Activated T-cell treated with anti-CD3 and anti-CD28 coated beads for 48 hours (primary cell): ENCODE measurements at places on chromosomes 12 and 14.

GRCh38 chr12:73452672-73453469, 1084.8 kb upstream of the ATXN7L3B start:
- DNase-seq, result no peak

DNA sequence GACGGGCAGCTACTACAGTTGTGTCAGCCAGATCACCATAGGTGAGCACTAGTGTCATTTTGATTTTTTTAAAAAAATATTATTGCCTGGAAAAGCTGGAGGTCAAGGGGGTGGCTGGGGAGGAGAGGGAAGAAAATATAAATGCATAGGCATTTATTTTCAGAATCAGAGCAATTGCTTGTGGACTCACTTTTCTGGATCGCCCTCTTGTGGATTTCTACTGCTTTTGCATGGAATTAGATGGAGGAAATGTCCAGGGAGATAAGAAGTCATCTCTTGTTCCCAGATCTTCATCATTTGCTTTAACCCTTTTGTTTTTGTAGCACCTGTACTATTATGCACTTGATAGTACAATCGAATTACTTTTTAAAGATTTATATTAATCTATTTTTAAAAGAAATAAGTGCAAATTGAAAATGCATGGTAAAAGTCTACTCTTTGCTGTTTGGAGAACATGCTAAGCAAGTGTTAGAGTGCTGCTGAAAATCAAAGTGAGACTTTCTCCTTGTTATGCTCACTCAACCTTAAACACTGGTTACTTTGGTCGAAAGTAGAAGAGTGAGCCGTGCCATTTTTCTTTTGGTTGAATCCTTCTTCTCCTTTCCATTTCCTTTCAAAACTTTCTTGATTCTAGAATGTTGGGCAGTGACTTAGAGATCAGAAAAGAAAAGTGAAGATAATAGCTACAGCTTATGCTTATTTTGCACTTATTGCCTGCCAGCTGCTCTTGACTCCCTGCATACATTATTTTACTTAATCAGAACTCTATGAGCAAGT, 60.6 kb upstream of the ANO4 start:
- no peak for DNase-seq

GRCh38 chr12:80205960-80206359, 106.6 kb downstream of the OTOGL start:
- no peak for DNase-seq

DNA sequence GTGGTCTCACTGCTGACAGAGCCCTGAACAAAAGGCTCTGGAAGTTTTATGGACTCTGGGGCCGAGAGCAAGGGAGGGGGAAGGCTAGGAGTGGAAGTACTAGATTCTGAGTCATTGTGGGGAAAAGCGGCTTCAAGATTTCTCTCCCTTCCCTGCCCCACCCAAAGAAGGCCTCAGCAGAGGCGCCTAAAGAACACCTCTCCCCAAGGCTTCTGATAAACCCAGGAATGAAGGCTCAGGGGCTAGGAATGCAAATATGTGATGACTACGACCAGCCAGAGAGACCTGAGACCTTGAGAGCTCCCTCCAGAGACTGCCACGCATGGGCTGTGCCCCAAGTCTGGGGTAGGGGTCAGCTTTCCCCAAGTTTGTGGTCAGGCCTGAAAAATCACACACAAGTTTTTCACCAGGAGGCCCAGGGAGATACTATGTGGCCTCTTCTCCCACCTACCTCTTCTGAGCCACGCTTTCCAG, 130.7 kb upstream of the HIF1A start:
- DNase-seq, result no peak

DNA sequence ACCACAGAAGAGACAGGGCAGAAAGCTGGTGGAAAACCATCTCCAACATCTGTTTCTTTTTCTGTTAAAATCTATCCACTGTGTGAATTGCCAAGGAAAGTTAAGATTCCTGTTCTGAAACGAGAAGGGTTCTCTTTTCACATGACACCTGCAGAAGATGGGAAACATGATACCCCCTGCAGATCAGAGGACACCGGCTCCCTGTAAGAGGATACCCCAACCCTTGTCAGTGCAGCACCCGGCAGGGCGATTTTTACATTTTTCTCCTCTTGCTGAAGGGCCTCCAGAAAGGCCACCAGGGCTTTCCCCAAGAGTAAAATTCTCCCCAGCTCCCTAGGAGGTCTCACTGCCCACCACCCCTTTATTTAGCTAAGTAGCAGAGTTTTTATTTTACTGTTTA, 48.2 kb downstream of the DPF3 start:
- no peak for DNase-seq

GRCh38 chr14:103707329-103708263, 7.7 kb downstream of the XRCC3 start:
- DNase-seq, result no peak

DNA sequence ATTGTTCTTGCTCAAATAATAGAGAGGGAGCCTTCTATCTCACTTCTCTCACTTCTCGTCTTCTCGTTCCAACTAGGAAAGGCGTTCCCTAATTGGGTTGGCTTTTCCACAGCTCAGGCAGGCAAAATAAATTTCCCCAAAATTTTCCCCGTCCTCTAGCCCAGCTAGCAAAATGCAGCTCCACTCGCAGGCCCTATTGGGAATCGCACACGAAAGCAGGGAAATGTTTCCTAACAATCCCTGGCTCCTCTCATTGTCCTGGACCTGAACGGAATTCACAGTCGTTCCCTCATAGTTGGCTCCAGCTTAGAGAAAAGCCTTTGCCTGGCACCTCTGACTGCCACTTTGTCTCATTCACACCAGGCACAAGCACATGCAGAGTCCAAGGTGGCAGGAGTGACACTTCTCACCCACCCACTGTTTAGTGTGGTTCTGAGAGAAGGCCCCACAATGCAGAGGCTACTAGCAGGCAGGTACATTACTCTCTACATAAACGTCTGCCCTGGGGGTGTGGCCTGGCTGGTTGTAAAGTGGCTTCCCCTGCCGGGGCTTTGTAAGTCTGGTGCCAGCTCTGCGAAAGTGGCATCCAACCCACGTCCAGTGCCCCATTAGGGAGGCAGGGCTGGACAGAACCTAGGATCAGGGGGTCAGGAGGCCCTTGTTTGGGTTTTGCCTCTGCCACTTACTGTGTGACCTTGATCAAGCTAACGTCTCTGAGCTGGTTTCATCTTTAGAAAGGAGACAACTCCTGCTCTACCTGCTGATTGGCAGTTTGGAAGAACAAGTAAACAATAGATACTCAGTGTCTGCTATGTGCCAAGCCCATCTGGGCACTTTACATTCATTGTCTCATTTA, 4.2 kb downstream of the SERPINA10 start:
- no peak for DNase-seq

DNA sequence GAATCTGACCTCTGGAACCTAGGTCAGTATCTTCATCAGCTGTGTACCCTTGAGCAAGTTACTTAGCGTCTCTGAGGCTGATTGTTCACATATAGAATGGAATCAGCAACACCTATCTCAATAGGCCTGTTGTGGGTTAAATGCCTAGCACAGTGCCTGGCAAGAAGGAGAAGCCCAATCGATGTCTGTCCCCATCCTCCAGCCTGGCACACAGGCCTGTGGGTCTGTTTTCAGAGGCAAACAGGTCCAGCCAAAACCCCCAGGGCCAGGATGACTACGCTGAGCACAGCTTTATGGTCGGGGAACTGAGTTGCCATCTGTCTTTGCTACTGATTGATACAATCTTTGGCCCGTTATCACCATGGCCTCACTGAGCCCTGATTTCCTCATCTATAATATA, 89.2 kb downstream of the NUAK1 start:
- no peak for DNase-seq

GRCh38 chr14:104433401-104434213, 146.0 kb upstream of the C14orf180 start:
- DNase-seq, result no peak

DNA sequence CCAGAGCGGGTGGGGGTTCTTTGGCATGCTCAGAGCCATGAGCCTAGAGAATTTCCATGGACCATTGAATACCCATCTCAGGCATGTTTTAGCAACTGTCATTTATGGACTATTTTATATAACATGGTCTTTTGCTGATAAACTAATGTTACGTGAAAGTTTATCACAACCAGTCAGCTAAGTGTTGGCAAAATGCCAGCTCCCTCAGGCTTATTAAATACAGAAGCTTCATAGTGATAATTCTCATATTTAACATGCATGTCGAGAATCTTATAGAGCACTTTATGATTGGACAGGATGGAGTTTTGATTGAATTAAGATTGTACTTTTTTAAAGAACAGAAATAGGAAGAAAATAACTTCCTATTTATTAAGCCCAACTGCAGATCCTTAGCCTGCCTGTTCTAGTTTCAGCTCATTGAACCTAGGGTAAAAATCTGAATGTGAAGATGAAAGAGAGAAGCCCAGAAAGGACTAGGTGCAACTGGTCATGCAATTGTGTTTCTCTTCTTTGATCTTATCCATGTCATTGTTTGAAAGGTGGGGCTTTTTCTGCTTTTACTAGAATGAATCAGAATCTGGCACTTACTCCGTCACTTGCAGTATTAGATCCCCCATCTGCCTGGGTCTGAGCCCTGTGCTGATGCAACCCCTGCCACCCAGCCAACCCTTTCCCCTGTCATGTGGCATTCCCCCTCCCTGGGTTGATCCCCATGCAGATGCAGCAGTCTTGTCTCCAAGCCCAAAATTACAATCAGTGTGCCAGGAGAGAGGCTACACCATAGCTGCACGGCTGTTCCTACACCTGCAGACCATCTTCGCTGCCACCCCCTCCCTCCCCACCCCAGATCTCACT, 134.6 kb upstream of the EVL start:
- peak; percentile 30 for DNase-seq

DNA sequence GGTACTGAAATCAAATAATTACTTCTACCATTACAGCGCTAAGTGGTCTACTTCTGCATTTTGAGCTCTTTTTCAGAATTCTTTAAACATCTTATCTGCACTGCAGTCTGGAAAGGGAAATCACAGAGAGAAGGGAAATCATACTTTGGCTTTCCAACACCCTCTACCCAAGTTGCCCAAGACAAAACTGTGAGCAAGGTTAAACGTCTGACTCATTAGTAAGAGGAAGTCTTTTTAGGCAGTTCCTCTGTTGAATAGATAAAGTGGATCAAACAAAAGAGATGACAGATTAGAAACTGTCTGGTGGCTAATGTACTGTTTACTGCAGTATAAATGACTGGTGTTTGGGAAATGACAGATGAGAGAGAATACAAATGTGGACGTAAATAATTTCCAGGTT, 858.1 kb downstream of the NRXN3 start:
- DNase-seq, result no peak

DNA sequence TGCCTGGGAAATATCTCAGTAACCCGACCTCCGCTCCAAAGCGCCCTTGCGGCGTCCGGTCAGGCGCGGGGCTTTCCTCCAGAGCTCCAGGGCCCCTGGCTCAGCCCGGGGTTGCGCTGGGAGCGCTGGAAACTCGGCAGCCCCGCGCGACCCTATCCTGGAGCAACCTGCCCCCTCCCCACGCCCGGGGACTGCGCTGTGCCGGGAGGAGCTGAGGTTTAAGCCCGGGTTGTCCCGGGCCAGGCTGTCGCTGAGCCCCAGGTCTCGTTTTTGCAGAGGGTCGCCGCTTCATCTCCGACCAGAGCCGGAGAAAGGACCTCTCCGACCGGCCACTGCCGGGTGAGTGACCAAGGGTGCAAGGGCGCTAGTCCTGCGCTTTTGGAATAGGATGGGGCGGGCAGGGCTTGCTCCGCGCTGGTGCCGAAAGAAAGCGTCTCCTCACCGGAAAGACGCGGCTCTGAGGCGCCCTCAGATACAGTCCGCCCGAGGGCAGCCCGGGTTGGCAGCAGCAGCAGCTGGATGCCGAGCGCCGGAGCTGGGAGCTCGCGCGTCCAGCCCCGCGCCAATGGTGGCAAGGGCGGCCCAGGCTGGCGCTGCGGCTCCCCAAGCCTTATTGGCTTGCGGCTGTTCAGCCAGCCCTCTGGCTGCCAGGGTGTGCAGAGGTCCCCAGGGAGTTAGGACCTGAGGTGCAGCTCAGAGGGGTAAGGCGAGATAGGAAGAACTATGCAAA, 1.5 kb downstream of the SPX start:
- DNase-seq, result peak; percentile 63

DNA sequence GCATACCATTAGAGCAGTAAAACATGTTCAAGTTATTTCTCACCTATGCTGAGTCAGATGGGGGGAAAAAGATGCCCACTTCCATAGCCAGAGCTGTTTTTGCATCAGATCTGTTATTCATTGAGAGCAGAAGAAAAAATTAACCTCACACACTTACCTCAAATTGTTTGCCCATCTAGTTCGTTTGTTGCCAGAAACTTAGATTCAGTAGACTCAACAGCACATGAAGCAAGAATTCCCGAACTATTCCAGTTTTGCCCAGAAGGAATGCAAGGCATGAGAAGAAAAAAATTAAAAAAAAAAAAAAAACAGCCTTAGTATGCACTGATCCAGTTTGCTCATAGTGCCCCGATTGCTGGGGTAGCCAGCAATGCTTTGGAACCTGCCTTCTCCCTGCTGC, 12.4 kb upstream of the DPF3 start:
- DNase-seq, result no peak

GRCh38 chr12:4720637-4720995, 416 bp downstream of the GALNT8 start:
- no peak for DNase-seq

GRCh38 chr14:60212503-60213371, 36.3 kb upstream of the PPM1A start:
- DNase-seq, result no peak

GRCh38 chr12:84128117-84128991, 784.2 kb downstream of the SLC6A15 start:
- DNase-seq, result no peak

GRCh38 chr12:13362260-13362841, 165.8 kb downstream of the EMP1 start:
- DNase-seq, result peak; percentile 43

GRCh38 chr14:91218014-91218413, 26.5 kb downstream of the GPR68 start:
- no peak for DNase-seq

DNA sequence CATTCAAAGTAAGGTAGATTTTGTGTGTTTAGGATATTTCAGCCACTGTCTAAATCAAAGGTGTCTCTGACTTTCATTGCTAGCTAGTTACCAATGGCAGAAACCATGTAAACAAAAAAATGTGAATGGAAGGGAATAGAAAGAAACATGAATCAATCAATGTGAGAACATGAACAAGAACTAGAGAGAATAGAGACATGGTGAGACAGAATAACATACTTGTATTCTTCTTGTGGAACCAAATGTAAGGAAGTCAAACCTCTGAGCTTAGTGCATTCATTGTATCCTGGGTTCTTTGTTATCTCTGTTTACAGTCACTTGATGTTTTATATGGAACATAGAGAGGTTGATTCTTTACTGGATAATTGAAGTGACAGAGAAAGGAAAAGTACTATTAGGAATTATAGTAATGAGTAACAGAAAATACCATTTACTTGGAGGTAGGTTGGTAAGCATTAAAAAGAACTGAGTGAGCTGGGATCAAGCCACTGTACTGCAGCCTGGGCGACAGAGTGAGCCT, 2.6 kb upstream of the WNK1 start:
- DNase-seq, result no peak

DNA sequence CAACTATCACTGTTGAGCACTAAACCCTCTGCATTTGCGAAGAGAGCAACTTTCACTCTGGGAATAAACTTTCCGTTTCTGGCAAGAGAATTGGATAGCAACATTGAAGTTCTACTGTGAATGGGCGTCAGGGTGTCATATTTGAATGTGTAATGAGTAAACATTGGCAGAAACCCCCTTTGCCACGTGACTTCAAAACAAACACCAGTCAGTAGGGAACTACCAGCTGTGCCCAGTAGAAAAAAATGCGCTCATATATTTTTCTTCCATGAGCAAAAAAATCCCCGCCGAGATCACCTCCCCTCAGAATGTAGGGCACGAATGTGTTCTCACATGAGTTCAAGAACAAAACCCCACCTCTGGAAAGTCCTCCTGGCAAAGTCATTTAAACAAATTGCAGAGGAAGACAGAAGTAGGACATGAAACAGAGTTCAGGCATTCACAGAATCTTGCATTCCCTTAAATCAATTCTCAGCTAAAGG, 80.6 kb downstream of the BTG1 start:
- DNase-seq, result no peak
